Breast epithelium (tissue), 4 donors: ENCODE measurements at places on chromosomes 6 and 20. TPM values are rescaled to one million over a fixed set of nuclear protein-coding genes. Genes with fewer than 3 reads are reported as not detected.
A peak's percentile ranks its signal among the peaks of the same experiment; 100 is the strongest.

The PDE10A gene
- total RNA-seq, result 2.7 TPM

The MAFB gene
- 43.9 TPM for total RNA-seq

The PRSS35 gene
- not detected for total RNA-seq

The NKX2-4 gene
- total RNA-seq, result not detected

- DNase-seq, result peak; percentile 79
- no peaks in the 10 kb centered on the region for H3K36me3 ChIP-seq
- H3K27ac ChIP-seq, result peak overlapping the region; percentile 91
- no peaks in the 10 kb centered on the region for H3K27me3 ChIP-seq
- peak overlapping the region; percentile 44 for H3K4me3 ChIP-seq
Measured at GRCh38 chr20:31547017-31547675, 32.9 kb downstream of the HM13 start.

DNA sequence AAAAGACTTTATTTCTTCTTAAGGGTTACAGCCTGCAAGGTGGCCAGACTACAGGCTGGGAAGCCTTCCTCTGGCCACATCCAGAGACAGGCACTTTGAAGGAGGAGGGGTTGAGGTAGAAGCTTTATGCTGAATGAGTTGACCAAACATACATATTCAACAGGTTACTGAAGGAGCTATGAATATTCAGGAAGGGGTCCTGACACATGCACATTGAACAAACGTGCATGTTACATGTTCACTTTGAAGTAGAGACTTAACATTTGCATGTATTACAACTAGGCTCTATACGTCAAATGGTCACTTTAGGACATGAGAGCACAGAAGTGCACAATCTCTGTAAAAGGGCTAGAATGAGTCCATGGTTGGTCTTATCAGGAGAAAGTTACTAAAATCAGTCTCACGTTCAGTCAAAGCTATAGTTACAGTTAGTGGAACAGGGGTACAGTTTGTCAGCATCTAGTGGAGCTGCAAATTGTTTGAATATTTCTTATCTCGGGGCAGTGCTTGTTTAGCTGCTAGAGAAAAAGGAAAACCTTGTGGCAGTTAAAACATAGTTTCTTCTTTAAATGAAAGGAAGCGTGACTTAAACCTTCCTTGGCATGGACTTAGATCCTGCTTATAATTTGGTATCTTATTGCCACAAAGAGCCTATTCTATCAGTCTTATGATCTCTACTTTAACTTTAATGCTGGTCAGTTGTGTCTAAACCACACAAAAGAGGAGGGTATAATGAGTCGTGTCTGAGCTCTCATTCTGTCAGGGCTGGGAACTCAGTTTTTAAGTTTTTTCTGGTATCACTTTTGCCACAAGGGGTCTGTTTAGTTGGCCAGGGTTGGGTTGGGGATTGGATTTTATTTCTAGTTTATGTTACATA lies 4.6 kb upstream of the ZSCAN9 start:
- H3K4me1 ChIP-seq, result no peaks in the 10 kb centered on the region
- H3K27ac ChIP-seq, result no peak overlapping the region
- H3K4me3 ChIP-seq, result no peak overlapping the region
- no peak for DNase-seq

DNA sequence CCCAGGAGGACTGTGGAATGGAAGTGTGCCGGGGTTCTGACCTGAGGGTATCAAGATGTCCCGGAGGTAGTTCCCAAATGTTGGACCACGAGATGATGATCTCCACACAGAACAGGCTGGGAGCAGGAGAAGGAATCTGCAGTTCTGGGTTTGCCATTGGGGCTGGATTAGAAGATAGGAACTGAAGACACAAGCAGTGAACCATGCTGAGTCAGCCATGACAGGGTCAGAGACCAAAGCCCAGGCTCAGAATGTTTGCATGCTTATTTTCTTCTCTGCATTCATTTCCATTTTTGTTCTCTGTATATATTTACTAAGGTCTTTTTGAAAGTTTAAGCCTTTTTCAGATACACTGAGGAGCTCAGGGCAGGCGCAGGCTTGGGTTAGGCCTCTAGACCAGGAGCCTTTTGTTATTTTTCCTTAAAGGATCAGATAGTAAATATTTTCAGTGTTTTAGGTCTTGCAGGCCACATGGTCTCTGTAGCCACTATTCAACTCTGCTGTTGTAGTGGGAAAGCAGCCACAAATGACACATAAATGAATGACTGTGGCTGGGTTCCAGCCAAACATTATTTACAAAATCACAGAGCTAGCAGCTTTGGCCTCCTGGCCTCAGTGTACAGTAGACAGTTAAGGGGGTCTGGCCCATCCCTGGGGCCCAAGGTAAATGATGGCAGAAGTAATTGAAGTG lies 28.5 kb downstream of the SLC35D3 start:
- no peak overlapping the region for H3K4me3 ChIP-seq
- H3K36me3 ChIP-seq, result no peaks in the 10 kb centered on the region
- no peaks in the 10 kb centered on the region for H3K27me3 ChIP-seq
- H3K4me1 ChIP-seq, result no peaks in the 10 kb centered on the region
- no peak overlapping the region for H3K27ac ChIP-seq

DNA sequence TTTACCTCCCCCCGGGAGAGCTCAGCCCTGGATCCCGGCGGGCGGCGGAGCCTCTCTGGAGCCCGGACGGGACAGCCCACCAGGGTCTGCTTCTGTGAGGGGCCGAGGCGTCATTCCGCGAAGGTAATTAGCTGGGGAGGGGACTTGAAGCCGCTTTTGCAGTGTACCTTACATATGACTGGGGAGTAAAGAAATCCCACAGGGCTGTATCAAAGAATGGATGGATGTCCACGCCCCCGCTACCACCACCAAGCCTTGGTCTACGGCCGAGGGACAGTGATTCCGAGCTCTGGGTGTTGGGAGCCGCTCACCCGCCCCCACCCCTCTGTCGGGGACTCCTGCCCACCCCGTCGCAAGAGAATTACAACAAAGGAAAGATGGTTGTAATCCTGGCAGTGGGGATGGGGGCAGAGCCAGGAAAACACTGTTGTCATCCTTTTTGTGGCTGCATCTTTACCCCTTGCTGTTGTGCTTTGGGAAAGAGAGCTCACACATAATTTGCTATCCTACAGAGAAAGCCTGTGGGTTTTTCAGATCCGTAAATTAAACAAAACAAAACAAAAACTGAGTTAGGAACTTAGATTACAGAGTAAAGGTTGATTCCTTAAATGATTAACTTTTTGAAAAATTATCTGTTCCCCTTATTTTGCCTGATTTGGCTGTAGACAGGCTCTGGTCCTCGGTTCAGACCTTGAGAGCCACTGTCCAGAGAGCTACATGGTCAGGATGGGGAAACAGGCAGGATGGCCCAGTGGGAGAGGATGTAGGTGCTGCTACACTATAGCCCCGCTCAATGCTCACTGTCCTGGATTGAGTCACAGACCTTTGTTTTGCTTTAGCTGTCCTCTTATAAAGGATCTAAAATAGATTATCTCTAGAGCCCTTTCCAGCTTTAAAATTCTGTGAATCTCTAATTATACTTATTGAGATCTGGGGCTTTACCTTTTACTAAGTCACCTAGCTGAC lies 997 bp upstream of the FBXO30 start:
- DNase-seq, result no peak
- H3K27ac ChIP-seq, result peak overlapping the region; percentile 94
- H3K36me3 ChIP-seq, result no peaks in the 10 kb centered on the region
- peak overlapping the region; percentile 66 for H3K4me3 ChIP-seq

DNA sequence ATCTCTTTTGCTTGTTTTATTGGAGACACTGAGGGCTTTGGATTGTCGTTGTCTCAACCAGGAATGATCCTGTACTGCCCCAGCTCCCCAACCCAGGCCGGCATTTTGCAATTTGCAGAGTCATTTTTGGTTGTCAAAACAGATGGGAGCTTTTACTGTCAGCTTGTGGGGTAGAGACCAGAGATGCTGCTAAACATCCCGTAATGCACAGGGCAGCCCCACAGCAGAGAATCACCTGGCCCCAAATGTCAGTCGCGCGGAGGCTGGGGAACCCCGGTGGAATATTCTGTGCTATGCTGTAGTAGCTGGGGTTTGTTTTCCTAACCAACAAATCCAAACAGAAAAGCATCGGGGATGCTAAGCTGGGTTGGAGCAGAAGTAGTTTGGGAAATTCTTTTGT lies 99.7 kb downstream of the TSHZ2 start:
- no peak overlapping the region for H3K27ac ChIP-seq
- DNase-seq, result no peak
- no peak overlapping the region for H3K4me3 ChIP-seq
- H3K27me3 ChIP-seq, result no peaks in the 10 kb centered on the region
